ENCODE measurements at places on chromosomes 12 and 14.
A peak's percentile ranks its signal among the peaks of the same experiment; 100 is the strongest.

DNA sequence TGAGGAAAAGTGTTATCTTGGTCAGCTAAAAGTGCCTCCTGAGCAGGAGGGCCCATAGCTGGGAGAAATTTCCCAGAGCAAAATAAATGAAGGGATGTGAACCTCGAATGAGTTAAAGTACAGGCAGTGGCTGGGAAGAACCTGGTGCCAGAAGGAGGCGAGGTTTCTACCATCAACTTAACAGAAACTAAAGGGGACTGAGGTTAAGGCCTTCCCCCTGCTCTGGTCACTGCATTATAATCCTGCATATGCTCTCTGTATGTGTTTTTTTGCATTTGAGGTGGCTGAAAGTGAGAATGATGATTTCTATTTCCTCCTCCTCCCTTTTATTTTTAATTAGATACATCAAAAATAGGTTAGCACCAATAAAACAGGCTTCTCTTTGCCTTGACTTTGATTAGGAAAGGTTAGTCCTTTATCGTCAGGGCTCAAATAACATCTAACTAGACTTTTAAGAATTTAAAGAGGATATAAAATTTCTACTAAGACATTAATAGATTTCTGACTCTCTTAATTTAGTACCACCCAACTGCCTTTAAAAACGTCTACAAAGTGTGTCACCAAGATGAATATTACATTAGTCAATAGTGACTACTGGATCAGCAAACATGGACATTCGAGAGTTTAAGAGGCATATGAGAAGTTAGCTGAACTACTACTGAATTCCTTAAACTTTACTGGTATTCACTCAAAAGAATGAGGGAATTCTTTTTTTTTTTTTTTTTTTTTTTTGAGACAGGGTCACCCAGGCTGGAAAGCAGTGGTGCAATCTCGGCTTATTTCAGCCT is 49.2 kb downstream of the GALNT4 start:
- no peak for DNase-seq

DNA sequence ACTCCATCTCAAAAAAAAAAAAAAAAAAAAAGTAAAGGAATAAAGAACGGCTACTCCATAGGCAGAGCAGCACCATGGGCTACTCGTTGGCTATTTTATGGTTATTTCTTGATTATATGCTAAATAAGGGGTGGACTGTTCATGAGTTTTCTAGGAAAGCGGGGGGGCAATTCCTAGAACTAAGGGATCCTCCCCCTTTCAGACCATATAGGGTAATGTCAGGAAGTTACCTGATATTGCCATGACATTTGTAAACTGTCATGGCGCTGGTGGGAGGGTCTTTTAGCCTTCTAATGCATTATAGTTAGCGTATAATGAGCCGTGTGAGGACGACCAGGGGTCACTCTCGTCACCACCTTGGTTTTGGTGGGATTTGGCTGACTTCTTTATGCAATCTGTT is 142.3 kb downstream of the GLT1D1 start:
- no peak for DNase-seq

DNA sequence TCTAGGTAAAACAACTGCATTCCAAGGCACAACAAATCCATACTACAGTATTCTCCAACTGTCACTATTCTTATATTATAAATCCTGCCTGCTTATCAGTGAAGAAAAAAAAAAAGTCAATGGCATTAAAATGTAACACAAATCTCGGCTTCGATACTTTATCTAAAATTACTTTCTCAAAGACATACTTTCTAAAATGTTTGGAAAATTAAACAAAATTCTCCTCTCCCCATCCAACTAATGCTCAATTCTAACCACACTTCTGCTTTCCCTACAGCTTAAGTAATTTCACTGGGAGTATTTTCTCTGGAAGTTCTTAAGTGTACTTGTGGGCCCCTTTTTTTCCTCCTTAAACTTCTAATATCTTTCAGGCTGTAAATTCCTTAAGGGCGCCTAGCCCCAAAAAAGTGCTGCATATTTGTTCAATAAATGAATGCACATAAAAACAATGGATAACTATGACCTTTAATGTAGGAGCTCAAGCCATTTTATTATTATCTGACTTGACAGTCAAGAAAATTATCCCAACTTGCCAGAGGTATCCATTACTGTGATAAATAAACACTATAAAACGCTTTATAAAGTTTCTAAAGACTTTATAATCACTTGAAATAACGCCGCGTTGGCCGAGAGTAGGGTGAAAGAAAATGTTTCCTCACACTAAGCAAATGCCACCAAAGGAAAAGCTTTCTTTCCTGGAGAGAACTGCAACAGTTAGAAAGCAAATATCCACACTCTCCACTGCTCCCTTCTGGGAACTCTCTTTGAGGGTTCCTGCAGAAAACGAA is 977 bp downstream of the HEATR5A start:
- DNase-seq, result no peak

DNA sequence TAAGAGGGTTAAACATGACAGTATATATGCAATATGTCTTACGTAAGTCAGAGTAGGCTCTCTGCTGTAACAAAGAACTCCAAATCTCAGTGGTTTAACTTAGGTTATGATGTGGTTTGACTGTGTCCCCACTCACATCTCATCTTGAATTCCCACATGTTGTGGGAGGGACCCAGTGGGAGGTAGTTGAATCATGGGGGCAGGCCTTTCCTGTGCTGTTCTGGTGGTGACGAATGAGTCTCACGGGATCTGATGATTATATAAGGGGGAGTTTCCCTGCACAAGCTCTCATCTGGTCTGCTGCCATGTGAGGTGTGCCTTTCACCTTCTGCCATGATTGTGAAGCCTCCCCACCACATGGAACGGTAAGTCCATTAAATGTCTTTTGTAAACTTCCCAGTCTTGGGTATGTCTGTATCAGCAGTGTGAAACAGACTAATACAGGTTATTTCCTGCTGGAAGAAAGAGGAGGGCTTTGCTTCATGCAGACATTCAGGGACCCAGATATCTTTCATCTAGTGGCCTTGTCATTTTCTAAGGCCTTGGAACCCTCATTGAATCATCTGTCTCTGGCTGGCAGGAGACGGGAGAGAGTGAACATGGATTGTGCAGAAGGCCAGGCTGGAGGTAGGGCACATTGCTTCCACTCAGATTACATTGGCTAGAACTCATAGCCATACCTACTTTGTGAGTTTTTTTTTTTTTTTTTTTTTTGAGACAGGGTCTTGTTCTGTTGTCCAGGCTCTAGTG is 96.1 kb downstream of the CRADD start:
- DNase-seq, result peak; percentile 29

- DNase-seq, result no peak
Observed at GRCh38 chr12:98492580-98493140, 22.7 kb upstream of the TMPO start.

- no peak for DNase-seq
Observed at GRCh38 chr14:56659964-56660551, 80.5 kb downstream of the TMEM260 start.

GRCh38 chr14:71289536-71289935 is 382.3 kb downstream of the PCNX1 start:
- DNase-seq, result no peak

Measured in T-cell (primary cell).